Inflammatory macrophage (primary cell): ENCODE measurements at places on chromosomes 11 and 22.

DNA sequence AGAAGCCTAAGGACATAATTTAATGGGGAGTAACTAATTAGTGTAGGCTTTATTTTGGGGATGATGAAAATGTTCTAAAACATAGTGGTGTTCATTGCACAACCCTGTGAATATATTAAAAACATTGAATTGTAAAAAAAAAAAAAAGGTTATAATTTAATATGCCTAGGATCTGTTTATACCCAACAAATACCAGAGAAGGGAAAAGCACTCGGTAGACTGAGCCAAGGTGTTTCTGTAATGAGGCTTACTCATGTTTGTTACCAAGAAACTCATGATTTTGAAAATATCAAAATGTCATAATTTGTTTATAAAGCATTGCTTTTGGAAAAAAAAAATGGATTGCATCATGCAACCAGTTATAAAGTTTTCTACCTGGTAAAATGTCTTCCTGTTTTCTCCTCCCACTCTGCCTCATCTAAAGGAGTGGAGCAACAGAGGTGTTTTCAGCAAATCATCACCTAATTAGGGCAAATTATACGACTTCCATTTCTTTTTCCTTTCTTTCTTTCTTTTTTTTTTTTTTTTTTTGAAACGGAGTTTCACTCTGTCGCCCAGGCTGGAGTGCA, 14.2 kb upstream of the EIF3M start:
- DNase-seq, result no peak

GRCh38 chr11:111603611-111604130, 1.4 kb downstream of the SIK2 start:
- DNase-seq, result no peak

GRCh38 chr11:47466701-47467250, 17.8 kb upstream of the RAPSN start:
- no peak for DNase-seq

- DNase-seq, result no peak
Observed at GRCh38 chr11:92841719-92842118, 127.7 kb upstream of the MTNR1B start.

DNA sequence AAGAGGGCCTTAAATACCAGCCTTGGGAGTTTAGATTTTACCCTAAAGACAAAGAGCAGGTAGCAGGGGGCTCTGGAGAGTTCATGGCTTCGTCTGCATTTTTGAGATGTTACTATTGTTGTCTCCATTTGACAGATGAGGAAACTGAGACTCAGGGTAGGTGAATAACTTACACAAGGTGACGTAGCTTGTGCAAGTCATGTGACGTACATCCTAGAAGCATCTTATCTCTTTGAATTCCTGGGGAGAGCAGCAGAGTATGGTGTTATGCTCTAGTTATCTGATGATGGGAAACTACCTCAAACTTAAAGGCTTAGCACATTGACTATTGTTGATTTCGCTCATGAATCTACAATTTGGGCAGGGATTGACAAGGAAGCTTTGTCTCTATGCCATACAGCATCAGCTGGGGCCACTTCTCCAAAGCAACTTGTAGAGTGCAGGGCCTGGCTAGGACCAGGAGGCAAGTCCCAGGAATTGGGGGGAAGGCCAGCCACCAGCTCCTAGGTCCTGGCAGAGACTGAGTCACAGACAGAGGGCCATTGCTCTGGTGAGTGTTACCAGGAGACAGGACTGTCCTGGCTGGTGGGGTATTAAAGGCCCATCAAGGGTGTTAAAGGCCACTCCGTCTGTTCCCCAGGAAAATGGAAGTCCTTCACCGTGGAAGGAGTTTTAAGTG, 52.1 kb upstream of the TSKU start:
- peak; percentile 62 for DNase-seq

DNA sequence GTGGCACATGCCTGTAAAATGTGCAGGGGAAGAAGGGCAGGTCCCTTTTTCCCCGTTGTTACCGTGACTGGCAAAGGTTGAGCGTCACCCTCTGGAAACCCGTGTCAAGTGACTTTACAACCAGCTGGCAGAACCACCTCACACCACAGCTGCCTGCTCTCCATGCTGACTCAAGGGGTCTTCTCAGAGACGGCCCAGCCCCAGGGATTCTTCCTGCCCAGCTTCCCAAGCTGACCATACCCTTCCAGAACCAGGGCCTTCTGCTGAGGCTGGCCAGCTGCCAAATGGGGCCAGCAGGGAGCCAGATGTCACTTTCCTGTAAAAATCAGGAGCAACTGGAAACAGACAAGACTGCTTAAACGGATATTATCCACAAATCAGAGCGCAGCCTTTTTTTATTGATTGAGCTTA, 6.3 kb downstream of the PC start:
- DNase-seq, result no peak

GRCh38 chr22:49272546-49273125, 555.0 kb downstream of the BRD1 start:
- DNase-seq, result no peak

GRCh38 chr22:45503816-45504372, 1.2 kb downstream of the FBLN1 start:
- DNase-seq, result no peak
